ENCODE measurements at places on chromosomes 3 and 15. TPM values are rescaled to one million over a fixed set of nuclear protein-coding genes. Genes with fewer than 3 reads are reported as not detected.

SYNPR gene
- not detected for polyA plus RNA-seq

DNA sequence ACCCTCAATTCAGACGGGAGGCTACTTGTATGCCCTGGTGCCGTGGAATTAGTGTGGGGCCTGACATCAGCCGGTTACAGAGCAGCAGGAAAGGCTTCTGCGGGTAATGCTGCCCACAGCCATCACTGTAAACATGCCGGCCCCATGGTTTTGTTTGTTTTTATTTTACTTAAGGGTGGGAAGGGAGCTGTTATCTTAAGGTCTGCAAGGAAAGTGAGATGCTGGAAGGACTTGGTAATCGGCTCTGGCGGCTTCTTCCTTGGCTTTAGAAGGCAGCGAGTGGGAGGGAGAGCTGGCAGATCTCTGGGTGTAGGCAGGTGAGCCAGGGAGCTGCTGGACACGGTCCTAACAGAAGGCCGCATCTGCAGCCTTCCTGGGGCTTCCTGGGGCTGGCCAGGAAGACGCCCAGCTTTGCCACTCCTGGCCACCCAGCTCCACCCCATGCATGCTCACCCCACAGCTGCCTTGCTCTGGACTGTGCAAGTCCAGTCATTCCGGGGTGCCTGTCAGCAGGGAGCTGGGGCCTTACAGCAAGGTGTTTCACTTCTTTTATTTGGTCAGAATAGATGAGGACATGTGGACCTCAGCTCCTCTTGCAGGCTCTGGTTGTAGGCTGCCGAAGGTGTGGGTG, 54.1 kb upstream of the FURIN start:
- DNase-seq, result no peak

- no peak for DNase-seq
Measured at GRCh38 chr3:132679911-132680310, 19.8 kb downstream of the UBA5 start.

SH2D7 gene
- not detected for polyA plus RNA-seq

PTPRG gene
- 1.6 TPM for polyA plus RNA-seq

GRK7 gene
- polyA plus RNA-seq, result 0.07 TPM

DNA sequence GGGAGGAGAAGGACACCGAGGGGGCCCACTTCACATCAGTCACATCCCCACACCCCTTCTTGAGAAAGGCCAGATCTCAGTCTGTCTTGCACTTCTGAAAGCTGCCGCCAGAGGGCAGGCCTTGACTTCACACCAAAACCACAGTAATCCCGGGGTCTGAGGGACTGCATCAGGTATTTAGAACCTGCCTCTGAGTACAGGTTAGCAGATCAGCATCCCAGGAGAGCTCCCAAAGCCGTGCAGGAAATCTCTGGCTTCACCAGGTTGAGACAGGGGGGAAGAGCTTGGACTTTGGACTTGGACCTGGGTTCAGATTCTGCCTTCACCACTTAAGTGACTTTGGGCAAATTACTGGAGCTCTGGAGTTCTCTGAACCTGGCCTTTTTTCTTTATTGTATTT, 50.3 kb downstream of the LHFPL4 start:
- DNase-seq, result peak; percentile 84

DNA sequence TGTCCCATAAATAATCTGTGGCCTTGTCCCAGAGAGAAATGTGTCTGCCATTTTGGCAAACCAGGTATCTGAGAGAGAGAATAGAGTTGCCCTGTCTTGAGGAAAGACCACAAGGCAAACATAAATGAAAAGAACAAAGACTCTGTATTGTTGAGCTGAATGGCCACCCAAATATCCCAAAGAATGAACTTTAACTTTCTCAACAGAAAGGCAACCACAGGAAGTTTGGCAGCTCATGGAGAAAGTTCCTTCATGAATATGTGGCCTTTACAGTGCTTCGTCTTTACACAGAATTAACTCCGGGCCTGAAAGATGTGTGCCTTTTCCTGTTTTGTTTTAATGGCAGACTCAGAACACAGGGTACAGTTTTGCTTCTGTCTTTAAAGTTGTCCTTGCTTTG, 41.4 kb upstream of the THBS1 start:
- DNase-seq, result no peak

DNA sequence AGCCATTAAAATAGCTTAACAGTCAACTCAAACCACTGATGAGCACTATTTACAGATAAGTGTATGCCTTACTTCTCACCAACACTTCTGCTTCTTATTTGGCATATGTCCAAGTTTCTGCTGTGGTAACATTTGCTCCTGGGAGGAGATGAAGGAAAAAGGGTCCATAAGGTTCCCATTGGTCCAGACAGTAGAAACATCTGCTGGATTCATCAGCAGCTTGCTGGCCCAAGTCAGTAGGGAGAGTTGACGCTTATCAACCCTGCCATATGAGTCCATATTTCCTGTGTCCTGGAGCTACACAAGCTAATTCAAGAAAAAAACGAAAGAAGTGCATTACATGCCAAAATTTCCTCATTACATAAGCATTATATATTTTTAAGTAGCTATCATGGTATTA, 824.5 kb downstream of the CADM2 start:
- no peak for DNase-seq

DNA sequence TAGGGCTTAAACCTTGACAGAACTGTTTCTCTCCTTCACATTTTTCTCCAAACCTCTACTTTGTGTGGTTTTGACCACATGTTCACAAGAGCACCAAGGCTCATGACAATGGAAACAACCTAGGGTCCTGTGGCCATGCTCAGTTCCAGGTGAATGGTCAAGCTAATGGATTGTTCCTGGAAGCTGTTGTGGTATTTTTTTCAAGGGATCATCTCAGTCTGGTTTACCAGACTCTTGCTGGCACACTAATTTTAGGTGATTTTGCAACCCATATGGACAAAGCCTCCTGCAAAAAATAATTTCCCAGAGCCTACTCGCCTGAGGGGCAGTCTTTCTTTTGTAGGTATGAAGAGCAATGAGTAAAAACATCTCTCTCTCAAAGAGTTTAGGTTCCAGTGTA, 67.2 kb downstream of the LSAMP start:
- DNase-seq, result no peak

DNA sequence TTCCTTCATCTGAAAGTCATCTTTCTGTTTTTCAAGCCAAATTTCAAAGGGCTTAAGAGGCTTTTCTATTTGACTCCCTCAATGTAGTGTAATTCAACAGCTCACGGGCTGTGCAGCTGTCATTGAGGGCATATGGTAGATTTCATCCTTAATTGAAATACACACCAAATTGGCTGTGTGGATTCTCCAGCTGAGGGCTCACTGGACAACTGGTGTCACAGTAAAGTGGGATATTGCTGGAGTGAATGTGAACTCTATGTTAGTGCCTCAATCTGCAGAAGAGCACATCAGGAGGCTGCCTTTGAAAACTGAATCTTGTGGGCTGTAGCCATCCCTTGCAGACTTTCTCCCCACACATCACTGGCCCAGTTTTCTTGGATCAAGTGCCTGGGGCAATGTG, 120.1 kb downstream of the GALK2 start:
- no peak for DNase-seq

WNT7A gene
- polyA plus RNA-seq, result 1.1 TPM

Data from spleen (tissue), 13 donors.